ENCODE measurements at places on chromosomes 5 and 9.

- peak; percentile 33 for DNase-seq
Measured at GRCh38 chr5:78795757-78796156, 147.2 kb upstream of the LHFPL2 start.

DNA sequence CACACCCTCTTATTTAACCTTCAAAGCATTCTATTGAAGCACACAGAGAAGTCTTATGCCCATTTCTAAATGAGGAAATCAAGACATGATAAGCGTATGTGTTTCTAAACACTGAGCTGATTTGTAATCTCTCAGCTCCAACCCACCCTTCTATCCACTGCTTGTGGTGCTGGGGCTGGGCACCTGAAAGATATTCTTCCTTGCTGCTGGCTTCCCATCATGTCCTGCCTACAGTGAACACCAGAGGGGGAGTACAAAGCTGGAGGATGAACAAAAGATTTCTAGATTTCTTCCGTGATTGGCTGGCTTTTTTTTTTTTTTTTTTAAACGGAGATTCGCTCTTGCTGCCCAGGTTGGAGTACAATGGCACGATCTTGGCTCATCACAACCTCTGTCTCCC lies 14.4 kb downstream of the ACTL7A start:
- no peak for DNase-seq

DNA sequence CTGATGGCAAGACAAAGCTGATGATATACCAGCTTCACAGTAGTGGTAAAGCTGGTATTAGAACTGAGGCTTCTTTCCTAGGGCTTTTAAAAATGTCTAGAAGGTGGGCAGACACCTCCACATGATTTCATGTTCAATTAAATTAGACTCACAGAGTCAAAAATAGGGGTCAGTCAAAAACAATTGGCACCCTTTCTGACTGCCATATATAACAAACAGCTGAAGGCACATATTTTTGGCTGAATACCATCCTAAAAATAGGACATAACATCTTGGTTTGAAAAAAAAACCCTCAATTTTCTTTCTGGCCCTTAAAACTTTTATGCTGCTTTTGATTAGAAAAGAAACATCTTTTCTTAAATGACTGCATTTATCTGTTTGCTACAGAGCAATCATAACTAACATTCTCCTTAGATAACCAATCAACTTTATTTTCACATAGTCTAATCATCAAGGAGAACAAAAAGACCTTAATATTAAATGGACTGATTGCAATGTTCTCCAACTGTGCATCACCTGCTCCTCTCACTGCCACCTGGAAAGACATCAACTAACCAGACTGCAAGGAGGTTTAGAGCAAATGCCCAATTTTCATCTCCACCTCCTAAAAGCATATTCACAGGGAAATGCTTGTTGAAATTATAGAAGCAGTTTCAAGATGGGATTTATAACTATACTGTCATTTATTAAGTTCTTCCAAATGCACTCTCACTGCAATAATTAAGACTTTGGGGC lies 3.2 kb downstream of the SGTB start:
- DNase-seq, result no peak

GRCh38 chr9:130028493-130029222 lies 14.3 kb downstream of the FNBP1 start:
- DNase-seq, result peak; percentile 77

- DNase-seq, result no peak
Measured at GRCh38 chr9:93954434-93955061, 607 bp downstream of the BARX1 start.
